ENCODE measurements at places on chromosomes 13 and 19. TPM values are rescaled to one million over a fixed set of nuclear protein-coding genes. Genes with fewer than 3 reads are reported as not detected.

SOX1 gene
- total RNA-seq: not detected

LILRA6 gene
- total RNA-seq: not detected

SYNE4 gene
- total RNA-seq: not detected

ZNF93 gene
- total RNA-seq: 3.4 TPM

ZNF415 gene
- total RNA-seq: 0.60 TPM

CPB2 gene
- not detected for total RNA-seq

KIR2DL4 gene
- total RNA-seq: not detected

RASL11A gene
- total RNA-seq: 2.2 TPM

MEF2B gene
- not detected for total RNA-seq

PRRG2 gene
- total RNA-seq: 9.0 TPM

SAFB2 gene
- 30.2 TPM for total RNA-seq

SLC25A41 gene
- not detected for total RNA-seq

C19orf33 gene
- total RNA-seq: 7.9 TPM

CEACAM7 gene
- 1.9 TPM for total RNA-seq

GNA15 gene
- 0.09 TPM for total RNA-seq

DLL3 gene
- 0.09 TPM for total RNA-seq

DACH1 gene
- total RNA-seq: under 0.01 TPM

MYPOP gene
- total RNA-seq: 0.86 TPM

LIG1 gene
- 18.7 TPM for total RNA-seq

PDE4A gene
- 1.8 TPM for total RNA-seq

ELANE gene
- not detected for total RNA-seq

NTF4 gene
- total RNA-seq: not detected

TUBB4A gene
- not detected for total RNA-seq

CRYL1 gene
- total RNA-seq: 40.3 TPM

CD79A gene
- total RNA-seq: 0.11 TPM

CALM3 gene
- total RNA-seq: 104 TPM

ZSCAN1 gene
- not detected for total RNA-seq

PROZ gene
- not detected for total RNA-seq

MAST3 gene
- 0.98 TPM for total RNA-seq

LILRA1 gene
- total RNA-seq: not detected

CHST8 gene
- total RNA-seq: under 0.01 TPM

CPT1C gene
- total RNA-seq: 11.8 TPM

TMPRSS9 gene
- under 0.01 TPM for total RNA-seq

URAD gene
- total RNA-seq: not detected

RUBCNL gene
- 0.17 TPM for total RNA-seq

ADPRHL1 gene
- 0.34 TPM for total RNA-seq

ATCAY gene
- not detected for total RNA-seq

MUC16 gene
- total RNA-seq: not detected

PLPP2 gene
- 38.1 TPM for total RNA-seq

LYPD5 gene
- total RNA-seq: 0.43 TPM

SLAIN1 gene
- total RNA-seq: 4.5 TPM

ZNF524 gene
- 7.9 TPM for total RNA-seq

SIAH3 gene
- total RNA-seq: not detected

MYO16 gene
- under 0.01 TPM for total RNA-seq

PRSS57 gene
- total RNA-seq: not detected

R3HDM4 gene
- total RNA-seq: 37.0 TPM

NPHS1 gene
- total RNA-seq: not detected

FAM32A gene
- total RNA-seq: 119 TPM

SERPINE3 gene
- not detected for total RNA-seq

JAK3 gene
- 0.95 TPM for total RNA-seq

ADGRE2 gene
- total RNA-seq: under 0.01 TPM

SEMA6B gene
- 41.9 TPM for total RNA-seq

RFPL4A gene
- total RNA-seq: 0.87 TPM

KANK3 gene
- 121 TPM for total RNA-seq

Measured in dermis lymphatic vessel endothelial cell (primary cell).